Right cardiac atrium (tissue), 5 donors: ENCODE measurements at places on chromosomes 13 and 19. TPM values are rescaled to one million over a fixed set of nuclear protein-coding genes. Genes with fewer than 3 reads are reported as not detected.

The KLK8 gene
- polyA plus RNA-seq, result 0.07 TPM

The PTH2 gene
- not detected for polyA plus RNA-seq

The OXGR1 gene
- 0.09 TPM for polyA plus RNA-seq

The B3GNT8 gene
- polyA plus RNA-seq, result 3.4 TPM

The PSG7 gene
- polyA plus RNA-seq, result not detected

The VSTM2B gene
- not detected for polyA plus RNA-seq

The CGB2 gene
- polyA plus RNA-seq, result not detected

The MAMSTR gene
- polyA plus RNA-seq, result 4.0 TPM

The NEK5 gene
- polyA plus RNA-seq, result 0.45 TPM

The ZSCAN4 gene
- polyA plus RNA-seq, result 0.16 TPM

The SIGLEC11 gene
- polyA plus RNA-seq, result 0.86 TPM

The CEACAM7 gene
- polyA plus RNA-seq, result not detected

The ETFB gene
- polyA plus RNA-seq, result 452 TPM

The ACP5 gene
- 3.8 TPM for polyA plus RNA-seq

The HCN2 gene
- polyA plus RNA-seq, result 19.3 TPM

The DCLK1 gene
- polyA plus RNA-seq, result 5.1 TPM

The KLF1 gene
- not detected for polyA plus RNA-seq

The TFDP1 gene
- 37.1 TPM for polyA plus RNA-seq

The C13orf42 gene
- not detected for polyA plus RNA-seq

The CEACAM18 gene
- polyA plus RNA-seq, result not detected

The ZNF66 gene
- polyA plus RNA-seq, result 1.2 TPM

The LCP1 gene
- polyA plus RNA-seq, result 3.2 TPM

The SHKBP1 gene
- polyA plus RNA-seq, result 22.8 TPM

The OR10H4 gene
- not detected for polyA plus RNA-seq

The SAE1 gene
- polyA plus RNA-seq, result 34.0 TPM

The NANOS3 gene
- polyA plus RNA-seq, result 1.7 TPM

The COL4A2 gene
- 101 TPM for polyA plus RNA-seq

The KLK3 gene
- not detected for polyA plus RNA-seq

The CNFN gene
- 1.9 TPM for polyA plus RNA-seq

The CABP5 gene
- polyA plus RNA-seq, result not detected

The LILRA5 gene
- polyA plus RNA-seq, result 0.61 TPM

The ZNF491 gene
- polyA plus RNA-seq, result 2.2 TPM

The EPS8L1 gene
- 2.2 TPM for polyA plus RNA-seq

The LIM2 gene
- not detected for polyA plus RNA-seq

The STOML3 gene
- polyA plus RNA-seq, result not detected

The CEACAM20 gene
- not detected for polyA plus RNA-seq

The PCP2 gene
- polyA plus RNA-seq, result 0.34 TPM

The SLC10A2 gene
- polyA plus RNA-seq, result not detected

The ATP8A2 gene
- polyA plus RNA-seq, result 0.09 TPM

The FGF21 gene
- polyA plus RNA-seq, result not detected

The ATP1A3 gene
- polyA plus RNA-seq, result 104 TPM

The ISYNA1 gene
- polyA plus RNA-seq, result 50.7 TPM

The SIGLEC9 gene
- polyA plus RNA-seq, result 1.2 TPM

The TDRD12 gene
- polyA plus RNA-seq, result not detected

The CCDC169 gene
- polyA plus RNA-seq, result 0.61 TPM

The ZNF470 gene
- polyA plus RNA-seq, result 2.8 TPM

The SYMPK gene
- 23.5 TPM for polyA plus RNA-seq

The PRKCG gene
- polyA plus RNA-seq, result 0.02 TPM
